Right lobe of liver (tissue), 6 donors: ENCODE measurements at places on chromosomes 11 and 22. TPM values are rescaled to one million over a fixed set of nuclear protein-coding genes. Genes with fewer than 3 reads are reported as not detected.

The PACS1 gene
- total RNA-seq = 12.1 TPM

The FAT3 gene
- 0.42 TPM for total RNA-seq

The RGL4 gene
- not detected for total RNA-seq

The MS4A15 gene
- not detected for total RNA-seq

The JHY gene
- 0.37 TPM for total RNA-seq

The DKK3 gene
- total RNA-seq = 3.0 TPM
